Stimulated activated CD4-positive, alpha-beta T cell treated with anti-CD3 and anti-CD28 coated beads, TNF-alpha, amount 100 ng/mL, for 24 hours (primary cell): ENCODE measurements at places on chromosomes 12 and 14.

GRCh38 chr14:59422069-59422881 is 42.9 kb downstream of the GPR135 start:
- no peak for DNase-seq

DNA sequence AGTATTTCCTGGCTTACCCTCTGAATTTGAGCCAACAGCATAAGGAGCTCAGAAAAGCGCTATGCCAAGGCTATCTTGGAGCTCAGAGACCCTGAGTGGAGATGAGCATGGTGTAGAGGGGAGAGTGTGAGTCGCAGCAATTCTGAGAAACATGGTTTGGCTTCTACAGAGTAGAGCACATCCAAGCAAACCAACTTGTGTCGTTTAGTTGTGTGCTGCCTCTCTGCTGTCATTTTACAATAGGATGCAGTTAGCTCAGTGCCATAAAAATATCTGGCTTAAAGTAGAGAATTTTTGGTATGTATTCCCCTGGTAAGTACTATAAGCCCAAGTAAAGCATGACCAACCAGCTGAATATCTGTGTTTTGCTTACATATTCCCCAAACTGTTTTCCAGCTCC is 249.2 kb downstream of the TRHDE start:
- DNase-seq = no peak

DNA sequence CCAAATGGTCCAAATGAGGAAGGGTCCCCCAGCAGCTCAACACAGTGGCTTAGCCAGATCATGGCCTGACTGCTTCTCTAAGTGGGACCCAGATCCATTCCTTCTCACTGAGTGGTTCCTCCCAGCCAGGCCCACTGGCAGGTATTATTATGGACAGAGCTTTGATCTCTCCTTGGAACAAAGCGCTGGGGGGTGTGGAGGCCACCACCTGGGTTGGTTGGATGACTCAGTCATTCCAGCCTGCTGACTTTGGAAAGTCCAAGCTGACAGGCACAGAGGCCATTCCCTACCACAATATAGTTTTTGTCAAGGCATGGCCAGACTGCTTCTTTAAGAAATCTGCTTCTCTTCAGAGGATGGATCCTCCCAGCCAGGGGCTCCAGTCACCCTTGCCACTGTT is 341.1 kb downstream of the BTG1 start:
- DNase-seq = no peak

- no peak for DNase-seq
Measured at GRCh38 chr12:124479680-124480468, 87.5 kb downstream of the NCOR2 start.

- DNase-seq = no peak
Measured at GRCh38 chr12:131682510-131682895, 28.4 kb upstream of the SFSWAP start.
